Activated CD8-positive, alpha-beta memory T cell treated with anti-CD3 and anti-CD28 coated beads, Interleukin-2, amount 10 ng/mL, durations not matched to agents 7 days and 5 days (primary cell): ENCODE measurements at places on chromosomes 6 and 20.

- no peak for DNase-seq
These were observed 44.0 kb downstream of the SMPDL3A start for GRCh38 chr6:122833021-122833491.

- DNase-seq = no peak
These were observed 65.8 kb downstream of the ADGRG6 start for GRCh38 chr6:142367501-142368018.

GRCh38 chr6:4164456-4164855, 29.1 kb upstream of the ECI2 start:
- DNase-seq = no peak

- no peak for DNase-seq
These were observed 84.1 kb downstream of the PRDM1 start for GRCh38 chr6:106170030-106170791.

DNA sequence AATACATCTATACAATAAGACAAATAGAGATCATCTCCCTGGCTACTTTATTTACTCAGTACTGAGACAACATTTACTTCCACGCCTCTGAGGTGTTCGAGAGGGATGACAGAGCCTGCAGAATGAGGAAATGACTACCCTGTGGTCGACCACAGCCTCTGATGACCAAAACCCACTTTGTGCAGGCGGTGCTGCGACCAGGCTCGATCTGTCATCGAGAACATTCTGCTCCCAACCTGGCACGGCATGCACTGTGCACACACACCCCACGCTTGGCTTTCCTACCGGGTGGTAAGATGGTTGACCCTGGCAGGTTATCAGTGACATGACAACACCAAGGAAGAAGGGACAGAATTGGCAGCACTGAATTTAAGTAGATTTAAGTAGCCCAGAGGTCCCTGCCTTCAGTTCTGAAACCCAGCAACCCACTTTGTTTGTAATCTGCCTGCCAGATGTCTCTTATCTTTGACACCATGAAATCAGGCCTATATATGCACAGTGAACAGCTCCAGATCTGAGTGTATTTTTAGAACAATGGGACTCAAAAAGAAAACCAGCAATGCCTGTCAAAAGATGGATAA, 42.6 kb downstream of the TTI1 start:
- DNase-seq = peak; percentile 96

- DNase-seq = no peak
These were observed 12.3 kb upstream of the ASF1A start for GRCh38 chr6:118881440-118882313.

DNA sequence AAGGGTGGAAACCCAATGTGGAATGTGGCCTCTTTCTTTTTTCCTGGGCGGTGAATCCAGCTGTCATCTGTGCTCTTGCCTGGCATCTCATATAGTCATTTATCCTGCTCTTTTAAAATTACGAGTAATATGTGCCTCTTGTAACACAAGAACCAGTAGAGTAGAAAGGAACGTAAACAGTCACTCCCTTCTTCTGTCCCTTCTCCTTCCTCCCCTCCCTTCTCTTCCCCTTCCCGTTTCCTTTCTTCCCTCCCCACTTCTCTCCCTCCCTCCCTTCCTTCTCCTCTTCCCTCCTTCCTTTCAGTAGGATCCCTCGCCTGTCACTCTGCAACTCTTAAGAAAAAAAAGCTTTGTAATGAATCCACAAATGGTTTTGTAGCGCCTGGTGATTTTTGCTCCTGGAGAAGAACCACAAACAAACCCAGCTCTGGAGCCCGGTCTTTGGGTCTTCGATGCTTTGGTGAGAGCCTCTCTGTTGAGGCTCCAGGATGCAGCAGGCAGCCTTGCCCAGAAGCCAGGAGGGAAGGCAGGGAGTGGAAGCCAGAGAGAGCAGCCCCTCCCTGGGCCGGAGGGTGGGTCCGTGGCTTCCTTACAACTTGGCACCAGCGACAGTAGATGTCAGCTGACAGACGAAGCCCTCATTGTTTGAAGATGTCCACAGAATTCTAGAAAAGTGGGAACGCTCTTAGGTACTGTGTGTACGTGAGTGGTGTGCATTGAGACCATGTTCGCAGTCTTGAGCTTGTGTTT, 15.0 kb downstream of the DUSP22 start:
- DNase-seq = no peak

DNA sequence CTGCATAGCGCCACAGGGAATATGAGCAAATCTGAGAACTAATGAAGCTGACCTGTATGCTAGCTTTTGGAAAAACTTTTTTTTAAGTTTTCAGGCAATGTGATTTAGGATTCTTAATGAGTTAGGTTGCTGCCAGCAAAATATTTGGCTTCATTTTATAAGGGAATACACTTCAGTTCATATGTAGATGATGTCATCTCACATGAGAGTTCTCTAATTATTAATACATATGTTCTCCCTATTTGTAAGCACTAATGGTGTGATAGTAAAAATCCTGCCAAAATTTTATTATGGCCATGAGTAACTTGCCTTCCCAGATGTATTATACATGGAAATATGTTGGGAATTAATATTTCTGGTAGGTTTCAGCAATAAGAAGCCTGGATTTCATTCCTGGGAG, 573.8 kb downstream of the EPM2A start:
- no peak for DNase-seq

DNA sequence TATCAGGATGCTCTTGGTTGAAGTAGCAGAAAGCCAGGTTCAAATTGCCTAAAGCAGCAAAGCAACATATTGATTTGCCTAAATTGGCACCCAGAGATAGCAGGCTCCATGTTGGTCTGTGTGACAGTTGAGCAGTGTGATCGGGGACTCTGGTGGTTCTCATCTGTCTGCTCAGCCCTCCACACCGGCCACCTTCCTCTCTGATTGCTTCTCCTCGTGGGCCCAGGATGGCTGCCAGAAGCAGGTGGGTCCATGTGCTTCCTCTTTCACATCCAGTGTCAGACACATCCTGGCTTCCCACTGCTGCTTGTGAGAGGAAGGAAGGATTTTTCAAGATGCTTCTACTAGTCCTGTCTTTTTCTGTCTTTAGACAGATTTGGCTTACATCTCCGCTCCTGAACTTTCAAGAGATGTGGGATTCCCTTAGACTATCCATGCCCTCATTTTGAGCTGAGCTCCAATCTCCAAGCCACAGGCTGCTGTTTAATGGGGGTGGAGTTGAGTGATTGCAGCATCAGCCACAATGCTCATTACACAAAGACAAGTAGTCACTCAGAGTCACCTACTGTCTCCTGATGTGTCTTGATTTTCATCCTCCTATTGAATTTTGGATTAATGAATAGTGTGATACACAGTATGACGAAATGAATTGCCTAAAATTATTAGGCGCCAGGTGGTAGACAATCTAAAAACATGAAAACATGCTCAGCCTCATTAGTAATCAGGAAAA, 122.2 kb downstream of the ZDHHC14 start:
- DNase-seq = no peak

DNA sequence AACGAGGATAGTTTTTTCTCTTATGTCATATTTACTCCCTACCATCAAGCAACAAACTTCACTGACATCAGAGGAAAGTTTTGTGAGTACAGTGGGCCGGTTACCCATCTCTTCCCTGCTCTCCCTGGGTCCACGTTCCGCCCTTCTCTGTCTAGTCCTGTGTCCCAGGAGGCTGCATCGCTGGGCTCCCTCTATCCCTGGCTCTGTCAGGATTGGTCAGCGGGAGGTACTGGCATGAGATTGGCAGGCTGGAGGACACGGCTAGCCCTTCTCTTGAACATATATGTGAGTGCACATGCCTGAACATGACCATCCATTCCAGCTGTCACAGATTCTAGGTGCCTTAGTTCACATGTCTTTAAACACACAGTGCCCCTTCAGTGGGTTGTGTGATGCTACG, 30.3 kb upstream of the TMEM181 start:
- DNase-seq = no peak

- DNase-seq = peak; percentile 43
These were observed 258.7 kb downstream of the LRFN2 start for GRCh38 chr6:40328386-40328985.
